ENCODE measurements at places on chromosomes 6 and 20.

- DNase-seq: no peak
Observed at GRCh38 chr20:15220778-15221565, 883.6 kb upstream of the FLRT3 start.

GRCh38 chr20:49851991-49852390 is 39.4 kb downstream of the SLC9A8 start:
- no peak for DNase-seq

DNA sequence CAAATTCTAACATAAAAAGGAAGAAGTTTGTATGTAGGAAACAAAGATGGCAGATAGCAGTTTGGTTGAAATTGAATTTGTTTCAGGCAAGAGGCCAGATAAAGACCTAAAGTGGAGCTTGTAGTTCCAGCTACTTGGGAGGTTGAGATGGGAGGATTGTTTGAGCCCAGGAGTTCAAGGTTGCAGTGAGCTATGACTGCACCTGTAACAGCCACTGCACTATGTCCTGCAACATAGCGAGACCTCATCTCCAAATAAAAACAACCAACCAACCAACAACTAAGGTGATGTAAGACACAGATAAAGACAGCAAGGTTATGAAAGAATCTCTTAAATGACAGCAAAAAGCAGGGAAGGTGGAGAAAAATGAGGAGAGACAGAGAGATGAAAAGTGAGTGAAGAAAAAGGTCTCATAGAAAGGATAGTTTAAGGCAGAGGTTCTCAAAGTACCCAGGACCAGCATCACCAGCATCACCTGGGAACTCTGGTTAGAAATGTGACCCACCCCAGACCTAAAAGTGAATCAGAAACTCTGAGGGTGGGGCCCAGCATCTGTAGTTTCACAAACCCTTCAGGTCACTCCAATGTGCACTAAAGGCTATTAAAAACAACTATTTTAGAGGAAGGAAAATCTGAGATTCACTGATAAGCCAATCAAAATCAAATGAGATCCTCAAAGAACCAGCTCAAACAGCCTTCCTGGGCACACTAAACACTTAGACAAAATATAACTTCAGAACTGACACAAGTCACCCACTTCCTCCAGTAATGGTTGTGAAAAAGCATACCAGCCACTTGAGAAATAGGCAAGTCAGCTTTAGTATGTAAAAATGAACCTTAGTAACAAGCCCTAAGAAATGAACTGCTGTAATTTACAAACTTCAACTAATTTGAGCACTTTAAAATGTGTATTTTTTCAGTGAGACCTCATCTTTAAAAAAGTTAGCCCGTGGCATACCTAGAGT is 57.6 kb downstream of the FAM184A start:
- DNase-seq: no peak

- DNase-seq: peak; percentile 57
Observed at GRCh38 chr6:141483598-141484061, 649.1 kb upstream of the GJE1 start.

GRCh38 chr6:74289884-74290283 is 593.9 kb downstream of the CD109 start:
- no peak for DNase-seq

- DNase-seq: peak; percentile 39
Observed at GRCh38 chr20:47274401-47275108, 81.9 kb downstream of the ZMYND8 start.
